ENCODE measurements at places on chromosomes 12 and 14.

DNA sequence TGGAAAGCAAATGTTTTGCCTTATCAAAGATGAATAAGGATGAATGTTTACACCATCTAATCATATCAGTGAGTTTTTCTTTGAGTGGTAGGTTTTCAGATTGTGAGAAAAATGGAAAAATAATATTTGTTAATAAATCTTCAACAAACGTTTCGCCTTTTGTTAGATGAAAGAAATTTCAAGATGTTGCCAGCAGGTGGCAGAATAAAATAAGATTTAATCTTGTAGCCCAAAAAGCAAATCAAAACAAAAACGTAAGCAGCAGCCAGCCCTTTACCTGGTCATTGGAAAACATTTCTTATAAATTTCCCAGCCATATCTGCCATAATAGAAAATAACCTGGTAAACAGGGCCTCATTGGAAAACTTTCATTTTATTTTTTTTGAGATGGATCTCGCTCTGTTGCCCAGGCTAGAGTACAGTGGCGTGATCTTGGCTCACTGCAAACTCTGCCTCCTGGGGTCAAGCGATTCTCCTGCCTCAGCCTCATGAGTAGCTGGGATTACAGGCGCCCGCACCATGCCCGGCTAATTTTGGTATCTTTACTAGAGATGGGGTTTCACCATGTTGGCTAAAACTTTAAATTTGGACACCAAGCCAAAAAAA lies 15.4 kb upstream of the TMEM120B start:
- DNase-seq, result no peak

GRCh38 chr14:71588028-71588427 lies 344.2 kb upstream of the RGS6 start:
- no peak for DNase-seq

DNA sequence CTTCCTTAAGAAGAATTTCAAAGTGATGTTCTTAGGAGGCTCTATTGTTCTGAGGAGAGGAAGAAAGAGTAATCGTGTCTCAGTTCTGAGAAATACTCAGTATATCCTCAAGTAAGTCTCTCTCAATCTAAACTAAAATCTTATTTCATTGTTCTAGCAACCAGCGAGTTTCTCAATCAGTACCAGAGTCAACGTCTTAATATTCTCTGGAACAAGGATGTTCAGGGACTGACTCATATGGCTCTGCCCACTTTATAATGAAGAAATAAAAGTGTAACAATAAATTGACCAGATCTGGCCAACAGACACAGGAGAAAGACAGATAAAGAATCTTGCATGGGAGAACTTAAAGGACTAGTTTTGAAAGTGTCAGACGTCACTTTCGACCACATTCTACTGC lies 469.8 kb upstream of the FLRT2 start:
- no peak for DNase-seq

DNA sequence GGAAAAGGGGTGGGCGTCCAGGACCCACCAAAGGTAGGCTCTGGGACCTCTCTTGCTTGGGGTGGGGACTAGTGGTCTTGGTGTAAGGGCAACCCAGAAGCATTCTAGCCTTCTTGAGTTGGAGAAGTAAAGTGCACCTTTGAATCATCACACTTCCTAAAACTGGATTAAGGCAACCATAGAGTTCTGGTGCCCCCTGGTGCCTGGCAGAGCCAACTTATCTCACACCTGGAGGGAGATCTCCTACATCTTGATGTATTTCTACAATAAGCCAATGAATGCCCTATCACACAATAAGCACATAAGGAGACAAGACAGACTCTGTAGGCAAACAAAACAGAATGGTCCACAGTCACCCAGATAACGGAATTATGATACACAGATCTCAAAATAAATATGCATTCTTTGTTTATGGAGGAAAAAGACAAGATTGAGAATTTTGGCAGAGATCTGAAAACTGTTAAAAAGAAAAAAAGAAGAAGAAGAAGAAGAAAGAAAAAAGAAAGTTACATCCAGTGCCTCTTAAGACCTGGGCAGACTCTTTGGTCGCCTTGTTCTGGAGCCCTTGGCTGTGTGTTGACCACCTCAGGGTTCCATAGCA lies 95.9 kb upstream of the PPP2R5C start:
- DNase-seq, result peak; percentile 1

DNA sequence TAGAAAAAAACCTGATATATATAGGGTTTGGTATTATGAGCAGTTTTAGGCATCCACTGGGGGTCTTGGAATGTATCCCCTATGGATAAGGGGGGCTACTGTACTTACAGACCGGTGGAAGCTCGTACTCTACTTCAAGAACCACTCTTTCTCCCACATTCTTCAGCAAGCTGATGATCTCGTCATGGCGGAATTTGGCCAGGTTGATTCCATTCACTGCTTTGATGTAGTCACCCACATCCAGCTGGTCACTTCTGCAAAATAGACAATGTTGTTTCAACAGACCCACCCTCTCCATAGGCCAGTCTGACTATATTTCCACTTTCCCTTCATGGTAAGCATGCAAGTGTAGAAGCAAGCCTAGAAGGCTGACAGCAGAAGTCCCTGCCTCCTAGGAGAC lies 139.9 kb downstream of the GRIP1 start:
- no peak for DNase-seq

- no peak for DNase-seq
Measured at GRCh38 chr14:55713486-55713885, 133.5 kb downstream of the KTN1 start.

DNA sequence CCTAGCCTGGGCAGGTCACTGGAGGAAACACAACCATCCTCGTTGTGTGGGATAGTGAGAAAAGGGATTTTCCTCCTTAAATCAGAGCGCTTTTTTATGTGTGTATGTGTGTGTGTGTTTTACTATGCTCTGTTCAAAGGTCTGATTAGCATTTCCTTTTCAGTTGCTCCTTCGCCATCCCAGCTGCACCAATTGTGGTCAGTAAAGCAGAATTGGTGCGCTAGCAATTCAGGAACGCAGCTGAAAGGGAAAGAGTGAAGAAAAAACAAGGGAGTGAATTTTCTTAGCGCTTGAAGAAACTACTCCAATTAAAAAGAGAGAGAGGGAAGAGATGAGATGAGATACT lies 173.3 kb upstream of the PARP11 start:
- no peak for DNase-seq

GRCh38 chr12:9364224-9365176 lies 156.3 kb upstream of the PZP start:
- no peak for DNase-seq

- no peak for DNase-seq
Measured at GRCh38 chr12:91774434-91774921, 371.2 kb downstream of the BTG1 start.

- DNase-seq, result no peak
Measured at GRCh38 chr12:98653866-98654493, 8.9 kb downstream of the APAF1 start.

DNA sequence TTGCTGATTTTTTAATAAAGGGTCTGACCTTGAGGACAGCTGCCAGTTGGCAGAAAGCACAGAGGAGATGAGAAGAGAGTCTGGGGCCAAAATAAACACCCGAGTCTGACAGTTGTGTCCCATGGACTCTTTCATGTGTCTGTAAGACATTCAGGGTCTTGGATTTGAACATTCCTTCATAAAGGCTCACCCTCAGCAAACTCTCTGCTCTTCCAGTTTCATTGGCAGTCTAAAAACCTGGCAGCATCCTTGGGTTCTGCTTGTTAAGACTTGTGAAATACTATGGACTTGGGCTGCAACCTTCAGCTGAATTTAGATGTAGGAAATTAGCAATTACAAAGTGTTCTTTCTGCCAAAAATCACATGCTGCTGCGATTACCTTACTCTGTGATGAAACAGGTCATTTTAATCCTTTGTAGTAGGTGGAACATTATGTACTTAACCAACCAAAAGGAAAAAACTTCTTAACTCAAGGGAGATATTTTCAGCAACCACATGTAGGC lies 32.0 kb upstream of the LMNTD1 start:
- peak; percentile 12 for DNase-seq

DNA sequence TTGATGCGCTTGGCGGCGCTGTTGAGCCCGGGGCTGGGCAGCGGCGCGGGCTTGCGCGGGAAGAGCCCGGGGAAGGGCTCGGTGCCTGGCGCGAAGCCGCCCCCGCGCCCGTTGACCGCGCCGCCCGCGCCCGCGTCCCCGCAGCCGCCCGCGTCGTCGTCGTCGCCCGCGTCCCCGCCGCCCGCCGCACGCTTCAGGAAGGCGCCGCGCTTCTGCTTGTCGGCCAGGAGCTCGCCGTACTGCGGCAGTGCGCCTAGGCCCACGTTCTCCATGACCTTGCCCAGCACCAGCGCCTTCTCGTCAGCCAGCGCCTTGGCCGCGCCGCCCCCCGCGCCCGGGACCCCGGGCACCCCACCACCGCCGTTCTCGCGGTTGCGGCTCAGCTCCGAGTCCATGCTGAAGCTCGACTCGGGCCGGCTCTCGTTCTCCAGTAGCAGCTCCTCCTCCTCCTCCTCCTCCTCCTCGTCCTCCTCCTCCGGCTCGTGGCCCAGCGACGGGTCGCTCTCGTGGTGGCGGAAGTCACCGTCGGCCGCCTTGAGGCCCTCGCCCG lies 97.2 kb downstream of the BCL11B start:
- no peak for DNase-seq

DNA sequence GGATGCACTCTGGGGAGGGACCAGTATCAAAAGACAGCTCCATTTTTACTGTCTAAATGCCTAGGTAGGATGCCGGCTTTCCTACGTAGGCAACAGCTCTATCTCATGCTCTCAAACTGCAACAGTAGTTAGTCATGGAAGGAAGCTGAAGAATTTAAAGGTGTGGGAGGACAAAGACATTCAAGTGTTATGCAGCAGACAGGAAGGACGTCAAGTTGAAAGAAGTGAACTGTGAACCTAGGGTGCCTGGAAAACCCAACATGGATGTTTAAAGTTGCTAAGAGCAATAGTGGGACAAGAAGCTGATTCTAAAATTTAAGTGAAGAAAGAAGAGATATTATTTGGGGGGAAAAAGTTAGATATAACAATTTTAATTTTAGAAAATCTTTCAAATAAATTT lies 5.9 kb downstream of the SEC23A start:
- no peak for DNase-seq

- no peak for DNase-seq
Measured at GRCh38 chr12:26028953-26029735, 70.7 kb downstream of the RASSF8 start.

- DNase-seq, result no peak
Measured at GRCh38 chr12:64006211-64006825, 161.8 kb downstream of the SRGAP1 start.

GRCh38 chr12:23895792-23896218 lies 53.7 kb downstream of the SOX5 start:
- no peak for DNase-seq
